ENCODE measurements at places on chromosomes 16 and 17.
A peak's percentile ranks its signal among the peaks of the same experiment; 100 is the strongest.

DNA sequence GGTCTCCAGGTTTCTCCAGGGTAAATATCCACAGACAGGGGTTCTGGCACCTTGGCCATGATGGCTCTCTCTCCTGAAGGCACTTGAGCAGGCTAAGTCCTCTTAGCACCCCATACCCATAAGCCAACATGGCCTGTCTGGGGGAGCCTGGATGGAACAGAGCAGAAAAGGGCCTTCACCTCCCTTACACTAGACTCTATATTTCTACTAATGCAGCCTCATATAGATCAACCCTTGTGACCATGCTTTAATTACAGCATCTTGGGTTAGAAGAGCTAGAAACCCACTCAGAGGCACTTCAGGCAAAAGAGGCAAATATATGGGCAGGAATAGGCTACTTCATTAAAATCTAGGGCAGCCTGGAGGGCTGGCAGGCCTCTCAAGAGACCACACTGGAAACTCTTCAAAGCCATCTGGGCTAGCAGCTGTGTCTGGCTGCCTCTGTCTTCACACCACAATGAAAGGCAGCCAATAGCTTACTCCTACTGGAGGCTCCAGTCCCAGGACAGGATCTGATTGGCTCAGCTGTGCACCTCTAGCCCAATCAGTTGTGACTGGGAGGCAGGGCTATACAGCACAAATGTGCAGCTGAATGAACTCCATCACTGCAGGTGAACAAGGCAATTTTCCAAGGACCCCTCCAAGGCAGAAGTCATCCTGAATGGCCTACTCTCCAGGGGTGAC is 4.7 kb upstream of the CDT1 start:
- no peak for DNase-seq

- DNase-seq = no peak
Measured at GRCh38 chr17:73647772-73648542, 3.7 kb upstream of the SDK2 start.

DNA sequence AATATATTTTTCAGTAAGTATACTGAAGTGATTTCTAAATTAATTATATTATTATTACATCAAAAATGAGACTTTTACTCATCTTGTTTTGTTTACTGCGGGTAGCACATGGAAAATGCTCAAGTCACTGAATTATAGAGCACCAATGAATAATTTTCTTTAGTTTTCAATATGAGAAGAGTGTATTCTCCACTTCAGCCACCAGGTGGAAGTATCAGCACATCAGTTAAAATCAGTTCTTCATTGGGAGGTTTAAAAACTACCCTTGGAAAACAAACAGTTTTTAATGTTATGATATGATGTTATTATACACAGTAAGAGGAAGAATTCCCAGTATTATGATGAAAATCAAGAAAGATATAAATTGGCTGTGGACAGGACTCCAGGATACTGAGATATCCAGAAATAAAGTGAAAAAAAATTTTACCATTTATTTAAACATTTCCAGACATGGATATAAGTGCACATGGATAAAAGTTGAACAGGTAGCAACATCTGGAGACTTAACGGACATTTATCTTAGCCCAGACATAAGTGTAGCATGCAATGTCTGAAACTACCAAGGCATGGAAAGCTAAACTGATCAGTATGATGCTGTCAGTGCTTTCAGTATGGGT is 467.3 kb downstream of the KCNJ2 start:
- DNase-seq = peak; percentile 16

DNA sequence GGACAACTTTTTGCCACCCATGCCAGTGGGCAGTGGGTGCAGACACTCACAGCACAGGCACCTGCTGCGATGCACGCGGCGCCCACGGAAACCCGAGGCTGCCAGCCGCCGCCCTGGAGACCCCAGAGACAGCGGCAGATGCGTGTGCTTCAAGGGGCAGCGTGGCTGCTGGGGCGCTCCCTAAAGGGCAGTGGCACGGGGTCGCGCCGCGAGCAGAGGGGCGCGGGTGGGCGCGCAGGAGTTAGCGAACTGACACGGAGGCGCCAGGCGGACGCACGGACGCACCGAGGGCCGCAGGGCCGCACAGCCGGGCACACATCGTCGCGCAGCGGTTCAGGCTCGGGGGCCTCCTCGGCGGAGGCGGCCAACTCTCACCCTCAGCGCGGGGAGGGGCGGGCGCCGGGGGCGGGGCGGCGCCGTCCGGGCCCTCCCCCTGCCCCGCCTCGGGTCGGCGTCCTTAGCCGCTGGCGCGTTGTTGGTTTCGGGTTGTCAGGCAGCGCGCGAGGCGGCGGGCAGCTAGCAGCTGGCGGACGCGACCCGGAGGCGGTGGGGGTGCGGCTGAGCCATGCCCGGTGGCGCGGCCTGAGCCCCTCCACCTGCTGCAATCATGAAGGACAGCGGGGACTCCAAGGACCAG is at the start of gene KIF19:
TSS of gene KIF19 (plus strand) at position 484 of the 637 bp plus-strand sequence. CDS start at position 608, 124 bp downstream.
- DNase-seq = no peak

- DNase-seq = no peak
Measured at GRCh38 chr17:40063901-40064531, 1.3 kb downstream of the THRA start.

DNA sequence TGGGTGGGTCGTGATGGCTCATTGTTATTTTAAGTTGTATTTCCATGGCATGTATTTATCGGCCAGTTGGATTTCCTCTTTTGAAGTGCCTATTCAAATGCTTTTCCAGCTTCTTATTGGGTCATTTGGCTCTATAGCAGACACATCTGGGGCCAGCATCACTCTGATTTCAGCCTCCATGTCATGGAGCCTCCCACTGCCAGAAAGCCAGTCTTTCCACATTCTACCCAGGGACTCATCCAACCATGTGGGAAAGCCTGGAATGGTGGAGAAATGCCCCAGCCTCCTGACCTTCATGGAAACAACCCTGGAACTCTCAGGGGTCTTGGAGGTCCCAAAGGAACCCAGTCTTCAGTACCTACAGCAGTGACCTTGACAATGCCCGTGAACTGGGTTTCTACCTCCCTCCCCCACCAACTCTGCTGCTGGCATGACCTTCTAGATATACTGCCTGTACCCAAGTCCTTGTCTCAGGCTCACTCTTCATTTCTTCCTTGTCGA is 33.8 kb upstream of the ADGRG1 start:
- no peak for DNase-seq

DNA sequence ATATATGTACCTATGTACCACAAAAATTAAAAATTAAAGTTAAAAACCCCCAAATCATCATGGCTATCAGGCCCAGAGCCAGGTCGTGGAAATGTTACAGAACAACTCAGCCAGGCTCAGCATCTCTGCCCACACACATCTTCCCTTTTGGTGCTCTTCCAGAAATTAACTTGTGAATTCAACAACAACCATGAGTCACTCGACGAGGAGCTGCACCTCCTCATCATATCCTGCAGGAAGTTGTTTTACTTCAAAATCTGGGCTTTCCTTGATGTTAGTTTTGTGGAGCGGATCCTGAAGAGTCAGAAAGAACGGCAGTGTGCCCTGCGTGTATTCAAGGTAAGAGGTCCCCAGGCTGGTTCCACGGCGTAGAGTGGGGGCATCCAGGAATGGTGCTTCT is 10.6 kb downstream of the FBXO39 start:
- DNase-seq = peak; percentile 16

GRCh38 chr17:57747221-57748017 is 2.3 kb upstream of the CCDC182 start:
- DNase-seq = peak; percentile 37

GRCh38 chr17:79690988-79691836 is 39.5 kb upstream of the ENPP7 start:
- DNase-seq = no peak

GRCh38 chr17:43640491-43641252 is 21.1 kb downstream of the MEOX1 start:
- DNase-seq = no peak

DNA sequence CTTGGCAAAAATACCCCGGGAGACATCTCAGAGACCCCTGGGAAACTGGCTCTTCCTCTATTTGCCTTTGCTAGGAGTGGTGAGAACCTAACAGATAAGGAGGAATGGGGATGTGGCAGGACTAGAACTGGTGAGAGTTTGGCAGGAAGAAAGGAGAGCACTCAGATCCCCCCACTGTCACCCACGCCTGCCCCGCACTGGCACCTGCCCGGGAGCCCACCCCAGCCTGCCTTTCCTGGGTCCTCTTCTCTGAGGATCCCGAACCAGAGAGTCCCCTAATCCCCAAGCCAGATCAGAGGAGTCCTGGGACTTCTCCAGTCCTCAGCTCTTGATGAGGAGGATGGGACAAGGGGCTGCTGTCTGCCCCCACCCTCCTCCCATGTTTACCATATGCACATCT is 3.7 kb downstream of the KCNH6 start:
- no peak for DNase-seq

DNA sequence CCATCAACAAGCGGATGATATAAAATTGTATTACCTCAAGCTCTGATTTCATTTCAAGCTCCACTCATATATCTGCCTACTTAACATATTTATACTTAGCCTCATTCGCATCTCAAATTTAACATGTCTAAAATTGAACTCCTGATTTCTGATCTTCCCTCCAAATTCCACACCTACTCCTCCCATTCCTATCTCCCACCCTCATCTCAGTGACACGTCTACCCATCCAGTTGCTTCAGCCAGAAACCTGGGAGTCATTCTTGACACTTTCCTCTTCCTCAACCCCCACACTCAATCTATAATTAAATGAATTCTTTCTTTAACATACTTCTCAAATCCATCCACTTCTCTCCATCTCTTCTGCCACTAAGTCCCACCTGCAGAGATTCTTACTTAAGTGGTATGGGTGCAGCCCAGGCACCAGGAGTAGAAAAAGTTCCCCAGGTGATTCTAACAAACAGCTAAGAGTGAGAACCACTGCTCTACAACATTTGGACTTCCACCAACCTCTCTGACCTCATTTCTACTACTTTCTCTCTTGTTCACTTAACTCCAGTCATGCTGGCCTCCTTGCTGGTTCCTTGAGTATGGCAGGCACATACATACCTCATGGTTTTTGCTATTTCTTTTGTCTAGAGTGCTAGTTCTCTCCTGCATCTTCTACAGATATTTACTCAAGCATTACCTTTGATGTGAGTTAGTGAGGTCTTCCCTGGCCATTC is 18.1 kb downstream of the SPOP start:
- no peak for DNase-seq

GRCh38 chr16:49108611-49109010 is 173.0 kb downstream of the CBLN1 start:
- DNase-seq = no peak

DNA sequence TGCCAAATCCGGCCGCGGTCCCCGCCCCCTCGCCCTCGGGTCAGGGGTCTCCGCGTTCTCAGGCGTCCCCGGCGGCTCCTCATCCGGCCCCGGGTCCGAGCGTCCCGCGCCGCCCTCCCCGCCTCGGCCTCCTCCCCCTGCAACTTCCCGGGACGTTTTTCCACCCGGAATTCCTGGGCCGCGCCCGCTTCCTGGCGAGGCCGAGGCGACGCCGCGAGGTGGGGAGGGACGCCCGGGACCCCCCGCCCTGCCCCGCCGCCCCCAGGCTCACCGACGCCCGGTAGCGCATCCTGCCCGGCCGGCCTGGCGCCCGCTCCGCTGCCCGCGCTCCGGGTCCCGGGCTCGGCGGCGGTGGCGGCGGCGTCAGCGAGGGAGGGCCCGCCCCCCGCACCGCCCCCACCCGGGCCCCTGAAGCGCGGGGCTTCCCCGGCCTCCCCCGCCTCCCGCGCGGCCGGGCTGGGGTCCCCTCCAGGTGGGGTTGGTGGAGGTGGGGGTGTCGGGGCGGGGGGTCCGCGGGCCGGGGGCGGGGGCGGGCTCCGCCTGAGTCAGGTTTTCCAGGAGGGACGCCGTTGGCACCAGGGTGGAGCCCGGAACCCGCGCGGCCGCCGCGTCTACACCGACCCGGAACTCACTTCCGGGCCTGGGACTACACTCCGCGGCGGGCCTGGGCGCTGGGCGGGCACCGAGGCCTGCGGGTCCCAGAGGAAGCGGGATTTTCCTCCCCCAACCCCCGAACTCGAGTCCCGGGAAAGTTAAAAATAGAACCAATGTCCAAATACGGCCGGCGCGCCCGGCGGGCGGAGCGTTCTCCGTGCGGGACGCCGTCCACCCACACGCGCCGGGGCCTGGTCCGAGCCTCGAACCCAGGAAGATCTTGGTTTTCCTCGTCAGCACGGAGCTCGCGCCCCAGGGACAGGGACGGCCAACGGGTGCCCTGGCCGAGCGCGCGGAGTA is 6.8 kb downstream of the MYO1C start:
- no peak for DNase-seq

- DNase-seq = no peak
Measured at GRCh38 chr16:9191274-9191850, 99.9 kb downstream of the HAPSTR1 start.

DNA sequence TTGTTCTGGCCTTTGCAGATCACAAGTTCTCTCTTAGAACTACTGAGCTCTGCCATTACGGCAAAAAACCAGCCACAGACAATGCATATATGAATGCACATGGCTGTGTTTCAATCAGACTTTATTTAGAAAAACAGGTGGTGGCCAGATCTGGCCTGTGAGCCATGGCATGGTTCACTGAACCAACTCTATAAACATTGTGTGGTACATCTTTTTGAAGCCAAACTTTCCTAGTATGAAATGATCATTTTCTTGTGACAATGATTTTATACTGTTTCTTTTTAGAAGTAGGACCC is 65.9 kb upstream of the AMZ2 start:
- DNase-seq = no peak
